Omental fat pad (tissue), 4 donors: ENCODE measurements at places on chromosomes 13 and 19. TPM values are rescaled to one million over a fixed set of nuclear protein-coding genes. Genes with fewer than 3 reads are reported as not detected.

- DNase-seq, result no peak
Observed at GRCh38 chr19:16000024-16000663, 51.3 kb downstream of the OR10H4 start.

- DNase-seq, result no peak
Observed at GRCh38 chr19:49588365-49589122, 2.4 kb upstream of the PRR12 start.

DNA sequence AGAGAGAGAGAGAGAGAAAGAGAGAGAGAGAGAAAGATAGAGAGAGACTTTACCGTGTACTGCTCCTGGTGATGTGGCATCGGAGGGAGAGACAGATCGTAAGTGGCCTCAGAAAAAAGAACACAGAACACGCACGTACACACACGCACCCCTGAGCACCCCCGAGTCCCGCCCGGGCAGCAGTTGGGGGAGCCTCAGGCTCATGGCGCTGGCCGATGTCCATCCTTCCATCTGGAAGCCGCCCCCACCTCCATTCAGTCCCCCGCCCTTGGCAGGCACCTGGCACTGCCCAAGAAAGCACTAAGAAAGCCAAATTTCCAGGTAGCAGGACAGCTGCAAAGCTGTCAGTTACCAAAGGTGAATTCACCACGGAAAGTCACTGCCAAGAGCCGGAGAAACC is 116.9 kb downstream of the IER2 start:
- DNase-seq, result no peak

DNA sequence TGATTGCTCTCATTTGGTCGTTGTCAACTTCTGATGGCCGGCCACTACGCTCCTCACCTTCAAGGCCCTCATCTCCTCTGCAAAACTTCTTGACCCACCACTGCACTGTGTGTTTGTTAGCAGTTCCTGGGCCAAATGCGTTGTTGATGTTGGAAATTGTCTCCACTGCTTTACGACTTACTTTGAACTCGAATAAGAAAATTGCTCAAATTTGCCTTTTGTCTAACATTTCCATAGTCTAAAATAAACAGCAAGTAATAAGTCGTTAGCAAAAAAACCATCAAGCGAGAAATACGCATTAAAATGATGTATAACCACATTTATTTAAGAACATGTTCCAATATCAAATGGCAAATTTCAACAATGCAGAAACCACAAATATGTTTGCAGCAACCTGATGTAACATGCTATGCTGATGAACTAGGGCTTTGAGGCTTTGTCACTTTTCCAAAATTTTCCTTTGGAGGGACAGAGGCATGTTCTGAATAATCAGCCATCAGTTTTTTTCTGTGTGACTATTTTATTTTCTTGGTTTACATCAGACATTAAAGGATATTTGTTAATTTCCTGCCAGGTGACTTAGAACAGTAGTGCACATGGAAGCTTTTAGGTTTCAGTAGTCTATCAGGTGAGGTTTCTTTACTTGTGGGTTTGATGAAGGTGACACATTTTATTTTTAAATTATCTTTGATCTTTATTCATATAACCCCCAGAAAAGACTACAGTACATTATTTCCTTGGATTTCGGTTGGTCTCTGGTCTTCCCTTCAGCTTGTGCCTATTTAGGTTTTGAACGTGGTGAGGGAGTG is 74.7 kb upstream of the TEX29 start:
- DNase-seq, result no peak

DNA sequence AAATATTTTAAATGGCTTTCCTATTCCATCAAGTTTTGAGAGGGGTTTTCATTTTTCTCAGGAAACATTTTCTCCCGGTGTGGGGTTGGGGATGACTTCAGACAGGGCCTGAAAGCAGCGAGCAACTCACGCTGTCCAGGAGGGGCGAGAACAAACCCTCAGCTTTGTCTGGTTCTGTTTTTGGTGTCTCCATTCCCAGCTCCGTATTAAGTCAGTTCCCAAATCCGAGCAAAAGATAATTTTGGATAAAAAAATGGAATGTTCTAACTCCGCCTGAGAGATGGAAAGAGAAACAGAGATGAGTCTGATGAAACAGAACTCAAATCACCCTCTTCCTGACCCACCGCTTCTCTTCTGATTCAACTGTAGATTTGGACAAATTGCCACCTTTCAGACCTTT is 38.4 kb downstream of the RFX2 start:
- DNase-seq, result no peak

DNA sequence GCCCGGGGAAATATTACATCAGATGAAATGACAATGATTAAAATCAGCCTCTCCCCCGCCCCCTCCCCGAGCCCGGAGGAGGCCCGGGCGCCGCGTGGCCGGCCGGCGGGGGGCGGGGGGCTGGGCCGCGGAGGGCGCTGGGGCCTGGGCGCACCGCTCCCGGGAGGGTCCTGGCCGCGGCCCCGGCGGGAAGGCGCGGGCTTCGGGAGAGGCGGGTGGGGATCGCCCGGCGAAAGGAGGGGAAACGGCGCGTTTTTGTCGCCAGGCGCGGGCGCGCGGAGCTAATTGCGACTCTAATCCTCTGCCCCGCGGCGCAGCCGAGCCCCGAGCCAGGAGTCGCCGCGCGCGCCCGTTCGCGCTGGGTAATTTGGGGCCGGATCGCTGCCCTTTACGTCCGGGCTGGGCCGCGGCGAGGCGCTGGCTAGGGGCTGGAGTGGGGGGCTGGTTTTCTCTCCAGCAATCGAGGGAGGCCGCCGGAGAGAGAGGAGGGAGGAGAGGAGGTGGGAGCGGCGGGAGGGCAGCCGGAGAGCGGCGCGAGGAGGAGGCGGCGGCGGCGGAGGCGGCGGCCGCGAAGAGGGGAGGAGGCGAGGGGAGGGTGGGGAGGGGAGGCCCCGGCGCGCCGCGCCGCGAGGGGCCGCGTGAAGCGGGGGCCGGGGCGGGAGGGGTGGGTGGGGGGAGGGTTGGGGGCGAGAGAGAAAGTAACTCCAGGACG is at the start of gene KCTD15:
KCTD15 (plus strand) TSS at position 707 of the 712 bp plus-strand sequence. CDS start 3,585 bp downstream, outside the sequence.
- no peak for DNase-seq

- no peak for DNase-seq
Observed at GRCh38 chr13:80513196-80513595, 172.3 kb upstream of the SPRY2 start.

GRCh38 chr13:99657848-99658260 is 156.6 kb downstream of the TM9SF2 start:
- DNase-seq, result no peak

GRCh38 chr13:97344265-97345175 is 89.4 kb upstream of the RAP2A start:
- DNase-seq, result no peak

DNA sequence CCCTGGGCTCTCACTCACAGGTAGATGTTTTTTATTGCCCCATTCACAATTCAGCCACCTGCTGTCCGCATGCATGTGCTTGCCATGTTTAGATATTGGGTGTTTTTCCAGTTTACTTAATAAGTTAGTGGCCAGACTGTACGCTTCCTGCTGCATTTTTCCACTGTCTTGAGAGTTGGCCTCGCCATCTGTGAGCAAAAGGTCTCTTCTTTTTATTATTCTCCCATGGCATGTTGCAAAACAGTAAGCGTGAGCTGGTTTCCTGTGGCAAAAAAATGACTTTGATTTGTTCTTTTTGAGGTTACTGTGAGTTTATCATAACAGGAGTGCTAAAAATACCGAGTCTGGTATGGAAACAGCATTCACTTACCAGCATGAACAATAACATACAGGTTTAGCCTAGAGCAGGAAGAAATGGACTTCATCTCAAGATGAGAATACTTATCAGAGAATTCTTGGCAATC is 46.0 kb downstream of the SAE1 start:
- no peak for DNase-seq

GRCh38 chr13:40534456-40534855 is 132.0 kb downstream of the FOXO1 start:
- no peak for DNase-seq

DNA sequence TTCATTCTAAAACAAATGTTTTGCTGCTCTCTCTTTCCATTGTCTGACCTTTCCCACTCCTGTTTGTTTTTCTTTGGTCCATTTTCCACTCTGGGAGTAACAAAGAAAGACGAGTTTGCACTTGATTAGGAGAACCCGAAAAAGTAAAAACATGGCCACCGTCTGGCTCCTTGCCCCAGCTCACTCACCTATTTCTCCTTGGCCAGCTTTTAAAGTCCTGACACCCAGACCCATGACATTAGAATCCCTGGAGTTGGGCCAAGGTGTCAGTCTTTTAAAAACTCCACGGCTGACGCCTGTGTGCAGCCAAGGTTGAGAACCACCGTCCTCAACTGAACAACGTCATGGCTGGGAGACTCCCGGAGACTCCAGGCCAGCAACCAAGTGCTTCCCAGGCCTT is 63.6 kb upstream of the FLT1 start:
- DNase-seq, result no peak

DNA sequence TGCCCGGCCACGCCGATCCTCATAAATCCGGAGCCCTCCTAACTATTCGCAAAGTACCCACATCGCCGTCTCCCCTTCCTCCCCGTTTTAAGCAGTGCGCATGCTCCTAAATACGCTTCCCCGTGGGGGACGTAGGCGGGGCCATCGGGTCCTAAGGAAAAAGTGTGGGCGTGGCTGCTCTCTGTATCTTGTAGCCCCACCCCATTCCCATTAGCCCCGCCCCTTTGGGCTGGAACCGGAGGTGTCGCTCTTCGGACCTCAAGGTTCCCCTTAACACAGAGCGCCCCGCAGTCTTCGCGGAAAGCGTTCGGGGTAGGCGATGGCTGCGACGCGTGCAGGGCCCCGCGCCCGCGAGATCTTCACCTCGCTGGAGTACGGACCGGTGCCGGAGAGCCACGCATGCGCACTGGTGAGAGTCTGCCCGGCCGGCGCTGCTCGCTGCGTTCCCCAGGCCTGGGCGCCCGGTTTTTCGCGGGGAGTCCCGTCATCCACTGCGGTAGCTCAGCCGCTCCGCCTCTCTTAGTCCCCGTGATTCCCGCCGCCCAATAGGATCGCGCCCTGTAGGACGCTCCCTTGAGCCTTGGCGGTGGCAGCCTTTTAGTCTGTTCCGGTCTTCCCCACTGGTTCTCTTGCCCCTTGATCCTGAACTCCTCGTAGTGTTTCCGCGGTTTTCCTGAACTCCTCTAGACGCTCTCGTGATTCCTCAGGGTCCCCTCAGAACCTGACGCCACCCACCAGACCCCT is at the start of gene ALDH16A1:
ALDH16A1 (plus strand) TSS at position 213 of the 744 bp plus-strand sequence; CDS start at position 320, 107 bp downstream.
- peak; percentile 88 for DNase-seq

DNA sequence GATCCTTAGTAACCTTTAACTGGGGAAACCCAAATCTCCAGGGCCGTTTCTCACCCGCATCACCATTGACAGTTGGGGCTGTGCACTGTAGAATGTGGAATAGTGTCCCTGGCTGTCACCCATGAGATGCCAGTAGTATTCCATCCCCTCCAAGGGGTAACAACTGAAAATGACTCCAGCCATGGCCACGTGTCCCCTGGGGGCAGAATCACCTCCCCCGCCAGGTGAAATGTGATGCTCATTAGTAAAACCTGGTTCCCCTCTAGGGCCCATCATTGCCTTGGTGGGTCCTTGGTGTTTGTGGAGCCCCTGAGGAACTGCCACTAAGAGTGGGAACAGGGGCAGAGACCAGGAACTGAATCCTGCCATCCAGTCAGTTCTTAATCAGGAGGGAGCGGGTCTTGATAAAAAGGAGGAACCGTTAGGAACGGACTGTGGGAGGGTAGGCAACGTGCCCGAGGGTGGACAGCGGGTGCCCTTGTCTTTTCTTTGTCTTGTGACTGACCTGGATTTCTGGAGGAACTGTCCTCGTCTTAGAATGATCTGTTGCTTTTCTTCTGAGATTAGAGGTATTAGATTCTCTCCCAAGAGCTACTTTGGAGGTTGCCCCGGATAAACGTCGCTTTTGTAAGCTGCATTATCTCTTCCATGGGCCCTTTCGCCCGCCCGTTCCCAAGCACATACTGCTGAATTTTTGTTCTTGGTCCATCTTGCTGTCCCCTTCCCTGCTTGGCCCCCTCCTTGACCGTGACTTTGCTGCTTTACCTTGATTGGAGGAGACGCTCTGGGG is 3.5 kb downstream of the MYO9B start:
- no peak for DNase-seq

- DNase-seq, result no peak
Observed at GRCh38 chr19:18723871-18724377, 40.4 kb downstream of the CRTC1 start.

DNA sequence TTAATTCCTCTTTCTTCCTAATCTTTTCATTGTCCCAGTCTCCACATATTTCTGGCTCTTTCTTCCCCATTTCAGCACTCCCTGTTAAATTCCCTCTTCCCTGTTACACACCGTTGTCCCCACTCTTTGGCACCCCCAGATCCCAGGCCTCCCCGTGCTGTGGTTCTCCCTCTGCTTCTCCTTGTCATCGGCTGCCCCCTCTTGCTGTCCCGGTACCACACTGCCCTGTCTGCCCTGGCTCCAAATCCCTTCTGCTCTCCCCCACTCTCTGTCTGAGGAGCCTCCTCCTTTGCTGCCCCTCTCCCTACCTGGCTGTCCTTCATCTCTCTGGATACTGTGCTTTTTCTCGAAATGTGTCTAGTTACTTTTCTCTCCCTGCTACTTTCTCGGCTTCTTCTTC is 983 bp downstream of the ZNF415 start:
- DNase-seq, result no peak

DNA sequence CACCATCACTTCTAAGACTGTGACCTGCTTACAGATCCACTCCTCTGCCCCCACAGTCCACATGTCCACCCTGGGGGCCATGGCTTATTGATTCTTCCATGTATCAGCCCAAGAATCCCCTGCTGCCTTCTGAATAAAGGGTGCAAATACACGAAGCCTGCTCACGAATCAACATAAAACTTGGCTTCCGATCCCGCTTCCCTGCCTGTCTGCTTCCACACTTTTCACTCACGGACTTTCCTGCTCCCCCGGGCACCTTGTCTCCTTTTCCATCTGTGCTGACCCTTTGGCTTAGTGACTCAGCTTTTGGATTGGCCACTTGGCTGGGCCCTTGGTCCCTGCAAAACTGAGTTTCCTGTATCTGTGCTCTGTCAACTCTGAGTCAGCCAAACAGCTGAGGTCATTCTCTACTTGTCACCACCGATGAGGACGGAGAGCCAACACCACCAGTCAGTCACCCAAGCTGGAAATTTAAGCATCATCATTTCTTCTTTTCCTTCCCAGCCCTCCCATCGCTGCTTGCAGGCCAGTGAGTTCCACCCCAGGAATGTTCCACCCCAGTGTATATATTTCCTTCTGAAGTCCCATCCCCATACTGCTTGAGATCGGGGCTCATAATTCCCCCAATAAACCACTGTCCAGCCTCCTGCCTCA is 11.4 kb upstream of the USP12 start:
- DNase-seq, result no peak

GRCh38 chr19:11092181-11092538 is 2.9 kb downstream of the LDLR start:
- no peak for DNase-seq

ZNF723 gene
- not detected for total RNA-seq

CYP4F2 gene
- not detected for total RNA-seq

EBI3 gene
- total RNA-seq, result 3.3 TPM

CGB5 gene
- not detected for total RNA-seq

SOX1 gene
- total RNA-seq, result not detected

NCR1 gene
- total RNA-seq, result not detected

ZNF536 gene
- total RNA-seq, result not detected

ALG11 gene
- total RNA-seq, result 26.3 TPM

RFPL4AL1 gene
- not detected for total RNA-seq
